ENCODE measurements at places on chromosomes 7 and 10.

DNA sequence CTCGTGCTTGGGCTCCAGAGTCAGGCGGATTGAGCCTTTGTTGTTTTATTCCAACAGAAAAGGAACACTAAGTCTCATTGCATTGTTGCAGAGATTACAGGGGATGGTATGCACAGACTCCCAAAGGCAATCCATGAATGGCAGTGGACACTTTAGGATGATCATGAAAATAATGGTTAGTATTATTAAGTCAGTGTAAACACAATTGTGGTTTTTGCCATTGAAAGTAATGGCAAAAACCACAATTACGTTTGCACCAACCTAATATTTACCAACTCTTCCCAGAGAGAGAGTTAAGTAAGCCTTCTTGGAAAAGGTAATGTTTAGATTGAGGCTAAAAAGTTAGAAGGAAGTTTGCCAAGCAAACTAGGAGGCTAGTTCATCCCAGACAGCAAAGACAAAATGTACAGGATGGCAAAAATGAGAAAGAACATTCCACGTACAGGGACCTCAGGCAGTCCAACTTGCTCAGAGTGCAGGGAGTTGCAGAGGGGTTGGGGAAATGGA is 72.9 kb upstream of the AMPH start:
- DNase-seq = no peak

GRCh38 chr7:38728145-38728544 is 97.0 kb upstream of the AMPH start:
- DNase-seq = no peak

GRCh38 chr10:2414039-2414438 is 653.3 kb upstream of the PFKP start:
- DNase-seq = no peak

- no peak for DNase-seq
Observed at GRCh38 chr10:75331081-75331480, 70.5 kb downstream of the ZNF503 start.

Data from MV-4-11 (cell line).